ENCODE measurements at places on chromosomes 16 and 17. TPM values are rescaled to one million over a fixed set of nuclear protein-coding genes. Genes with fewer than 3 reads are reported as not detected.

PRSS53 gene
- total RNA-seq = 2.0 TPM

DNA sequence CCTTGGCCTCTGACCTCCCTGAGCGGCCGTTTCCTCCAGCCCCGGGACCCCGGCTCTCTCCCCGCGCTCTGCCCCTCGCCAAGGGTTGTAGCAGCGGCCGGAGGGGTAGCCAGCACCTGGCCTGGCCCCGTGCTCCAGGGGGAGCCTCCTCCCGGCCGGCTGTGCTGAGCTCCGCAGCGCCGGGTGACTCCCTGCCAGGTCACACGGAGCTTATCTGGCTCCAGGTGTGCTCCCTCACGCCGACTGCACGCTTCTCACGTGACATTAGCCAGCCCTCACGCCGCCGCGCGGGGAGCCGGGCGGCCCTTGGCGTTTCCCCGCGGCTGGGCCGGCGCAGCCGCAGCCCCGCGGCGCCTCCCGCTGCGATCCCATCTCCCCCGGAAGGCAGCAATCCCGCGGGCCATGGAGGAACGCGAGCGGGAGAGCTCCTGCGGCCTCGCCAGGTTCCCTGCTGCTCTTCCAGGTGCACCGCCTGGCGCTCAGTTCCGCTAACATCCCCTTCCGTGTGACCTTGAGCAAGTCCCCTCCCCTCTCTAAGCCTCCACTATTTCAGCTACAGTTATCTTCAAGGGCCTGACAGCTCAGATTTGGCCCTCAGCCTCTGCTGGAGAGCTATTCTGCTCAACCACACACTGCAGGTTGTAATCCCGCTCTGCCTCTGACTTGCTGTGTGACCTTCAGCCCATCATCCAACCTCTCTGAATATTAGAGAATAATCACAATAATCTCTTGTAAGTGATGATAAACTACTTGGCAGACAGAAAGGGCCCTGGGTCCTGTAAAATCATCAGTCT, 3.4 kb downstream of the MYO18A start:
- peak; percentile 51 for DNase-seq

DNA sequence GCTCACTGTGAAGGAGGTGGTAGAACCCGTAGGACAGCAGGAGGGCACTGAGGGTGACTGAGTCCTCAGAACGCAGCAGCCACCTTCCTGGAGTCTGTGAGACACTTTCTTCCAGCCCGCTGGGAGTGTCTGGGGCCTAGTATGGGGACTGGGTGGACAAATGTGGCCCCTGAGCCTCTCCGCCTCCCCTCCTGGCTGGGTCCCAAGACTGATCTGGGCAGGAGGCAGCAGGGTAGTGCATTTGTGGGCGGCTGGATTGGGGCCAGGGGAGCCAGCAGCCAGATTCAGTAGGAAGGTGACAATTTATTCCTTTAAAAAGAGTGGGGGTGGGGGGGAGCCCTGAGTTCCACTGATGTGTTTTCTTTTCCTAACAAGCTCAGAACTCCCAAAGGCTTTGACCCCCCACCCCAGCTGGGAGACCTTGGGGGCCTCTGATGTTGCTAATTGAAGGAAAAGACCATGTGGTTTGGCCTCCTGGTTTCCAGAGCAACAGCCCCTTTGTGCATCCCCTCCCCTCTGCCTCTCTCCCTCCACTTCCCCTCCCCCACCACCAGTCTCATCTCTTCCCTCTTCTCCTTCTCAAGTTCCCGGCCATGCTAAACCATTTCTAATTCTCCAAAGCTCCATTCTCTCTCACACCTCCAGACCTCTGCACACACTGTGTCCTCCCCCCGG, 4.4 kb downstream of the CLEC19A start:
- DNase-seq = no peak

GRCh38 chr17:73585583-73585982, 58.7 kb downstream of the SDK2 start:
- no peak for DNase-seq

DNA sequence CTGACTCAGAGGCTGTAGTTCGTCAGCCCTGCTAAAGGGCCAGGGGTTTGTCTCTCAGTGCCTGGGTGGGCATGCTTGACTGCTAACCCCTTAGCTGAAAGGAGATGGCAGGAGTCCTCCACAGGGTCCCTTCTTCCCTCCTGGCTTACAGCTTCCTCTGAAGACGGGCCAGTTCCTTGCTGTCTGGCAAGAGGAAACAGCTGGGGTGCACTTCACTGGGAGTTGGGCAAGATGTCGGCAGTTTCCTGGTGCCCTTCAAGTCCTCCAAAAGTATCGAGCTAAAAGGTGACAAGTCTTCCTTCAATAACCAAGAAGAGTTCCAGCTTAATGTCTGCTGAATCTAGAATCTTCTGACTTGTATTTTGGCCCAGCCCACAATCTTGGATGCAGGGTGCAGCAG, 23.4 kb downstream of the NUP85 start:
- peak; percentile 30 for DNase-seq

VAT1L gene
- 1.4 TPM for total RNA-seq

DNA sequence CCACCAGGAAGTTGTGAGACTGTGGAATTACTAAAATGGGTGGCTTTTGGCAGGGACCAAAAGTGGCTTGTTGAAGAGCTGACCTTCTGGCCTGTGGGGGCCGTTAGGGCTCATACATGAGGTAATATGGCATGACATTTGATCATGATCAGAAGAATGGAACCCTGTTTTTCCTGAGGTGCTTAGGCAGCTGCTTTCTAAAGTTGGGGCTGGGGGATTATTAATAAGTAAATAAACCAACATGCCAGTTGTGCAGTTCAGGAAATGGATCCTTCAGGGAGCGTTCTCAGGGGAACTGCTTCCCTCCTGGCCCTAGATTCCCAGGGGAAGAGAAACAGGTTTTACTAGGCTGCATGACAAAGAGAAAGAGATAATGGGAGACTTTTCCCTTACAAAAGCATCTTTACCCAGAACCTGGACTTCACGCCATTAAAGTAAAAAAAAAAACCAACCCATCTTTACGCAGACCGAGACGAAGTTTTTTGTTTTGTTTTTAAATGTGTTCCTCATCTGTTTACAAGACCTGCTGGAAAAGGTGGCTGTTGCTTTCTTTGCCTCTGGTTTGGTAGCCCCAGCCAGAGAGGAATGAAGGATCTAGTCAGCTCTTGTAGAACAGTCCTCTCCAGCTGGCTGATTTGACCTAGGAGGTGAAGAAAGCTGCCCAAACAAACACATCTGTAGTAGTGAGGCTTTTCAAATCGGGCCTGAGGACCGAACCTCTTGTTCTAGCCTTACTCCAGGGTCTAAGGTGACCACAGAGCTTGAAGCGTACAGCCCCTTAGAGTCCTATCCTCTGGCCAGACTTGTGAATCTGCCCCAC, 22.7 kb downstream of the YPEL2 start:
- no peak for DNase-seq

DNA sequence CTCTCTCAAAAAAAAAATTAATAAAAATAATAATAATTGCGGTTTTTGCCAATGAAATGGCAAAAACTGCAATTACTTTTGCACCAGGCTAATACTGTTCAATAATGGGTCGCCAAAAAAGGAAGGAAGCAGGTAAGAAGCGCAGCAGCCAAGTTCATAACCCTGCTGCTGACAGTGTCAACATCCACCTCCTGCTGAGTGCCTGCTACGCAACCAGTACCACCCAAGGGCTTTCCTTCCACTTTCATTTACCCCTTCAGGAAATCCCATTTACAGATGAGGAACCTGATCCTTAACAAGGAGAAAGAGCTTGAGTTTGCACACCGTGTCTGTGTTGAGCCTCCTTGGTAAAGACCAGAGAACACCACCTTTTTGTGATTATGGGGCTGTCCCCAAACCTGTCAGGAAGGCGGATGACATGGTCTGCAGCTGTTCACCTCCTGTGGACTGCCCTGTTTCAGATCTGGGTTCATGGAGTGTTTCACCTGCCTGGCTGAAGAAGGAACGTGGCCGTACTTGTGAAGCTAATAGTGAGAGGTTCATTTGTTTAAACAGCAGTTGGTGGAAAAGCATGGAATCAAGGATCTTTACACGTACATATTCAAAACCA, 378.0 kb downstream of the SLC39A11 start:
- DNase-seq = no peak

DNA sequence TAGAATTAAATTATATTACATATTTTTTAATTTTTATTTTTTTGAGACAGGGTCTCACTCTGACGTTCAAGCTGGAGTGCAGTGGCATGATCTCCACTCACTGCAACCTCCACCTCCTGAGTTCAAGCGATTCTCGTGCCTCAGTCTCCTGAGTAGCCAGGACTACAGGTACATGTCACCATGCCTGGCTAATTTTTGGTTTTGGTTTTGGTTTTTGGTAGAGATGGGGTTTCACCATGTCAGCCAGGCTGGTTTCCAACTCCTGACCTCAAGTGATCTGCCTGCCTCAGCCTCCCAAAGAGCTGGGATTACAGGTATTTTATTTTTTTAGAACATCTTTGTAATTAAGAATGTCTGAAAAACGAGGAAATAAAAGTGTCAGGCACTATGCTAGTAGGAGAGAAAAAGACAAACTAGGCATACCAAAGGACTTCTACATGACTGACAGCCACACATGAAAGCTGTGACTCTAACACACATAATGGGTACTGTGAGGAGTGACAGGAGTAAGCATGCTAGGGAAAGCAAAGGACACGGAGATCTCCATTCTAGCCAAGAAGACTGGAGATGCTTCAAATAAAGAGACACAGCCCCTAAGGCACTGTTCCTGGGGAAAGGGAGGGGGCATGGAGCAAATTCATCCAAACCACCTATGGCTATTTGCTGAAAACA, 7.3 kb downstream of the GNA13 start:
- no peak for DNase-seq

DNA sequence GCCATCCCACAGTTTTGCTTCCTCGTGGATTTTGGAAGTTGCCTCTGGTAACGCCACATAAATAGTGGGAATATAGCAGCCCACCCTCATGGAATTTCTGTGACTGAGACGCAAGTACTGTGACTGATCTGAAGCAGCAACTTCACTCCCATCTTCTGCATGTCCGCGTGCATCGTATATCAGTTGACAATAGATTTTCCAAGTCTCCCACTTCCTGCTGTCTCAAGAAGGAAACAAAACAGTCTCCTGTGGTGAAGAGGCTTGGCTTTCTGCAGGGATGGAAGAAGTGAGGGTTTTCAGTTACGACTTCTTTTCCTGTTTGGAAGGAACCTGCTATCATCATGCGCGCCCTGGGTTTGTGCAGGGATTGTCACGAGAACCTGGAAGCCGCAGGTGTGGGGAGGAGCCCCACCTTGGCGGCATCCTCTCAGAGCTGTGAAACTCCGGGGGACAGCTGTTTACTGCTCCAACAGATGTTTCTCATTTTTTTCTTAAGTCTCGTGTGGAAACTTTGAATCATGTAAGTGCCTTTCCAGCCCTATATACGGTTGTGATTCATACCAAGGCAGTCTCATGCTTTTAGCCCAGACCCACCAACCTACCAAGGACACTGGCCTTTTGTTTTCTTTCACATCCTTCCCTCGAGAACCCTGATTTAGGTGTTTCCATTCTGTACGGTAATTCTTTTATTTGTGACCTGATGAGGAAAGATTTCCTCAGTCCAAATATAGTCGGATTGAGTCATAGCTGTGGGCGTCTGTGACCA, 57.5 kb downstream of the WIPI1 start:
- peak; percentile 84 for DNase-seq

DNA sequence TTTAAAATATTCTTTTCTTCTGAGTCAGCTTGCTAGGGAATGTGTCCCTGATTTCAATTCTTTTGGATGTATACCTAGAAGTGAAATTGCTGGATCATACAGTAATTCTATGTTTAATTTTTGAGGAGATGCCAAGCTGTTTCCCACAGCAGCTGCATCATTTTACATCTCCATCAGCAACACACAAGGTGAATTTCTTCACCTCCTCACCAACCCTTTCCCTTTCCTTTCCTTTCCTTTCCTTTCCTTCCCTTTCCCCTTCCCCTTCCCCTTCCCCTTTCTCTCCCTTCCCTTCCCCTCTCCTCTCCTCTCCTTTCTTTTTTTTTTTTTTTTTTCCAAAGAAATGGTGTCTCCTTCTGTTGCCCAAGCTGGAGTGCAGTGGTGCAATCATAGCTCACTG, 45.4 kb upstream of the BRD7 start:
- DNase-seq = no peak

KRTAP4-6 gene
- total RNA-seq = 0.19 TPM

- DNase-seq = no peak
Measured at GRCh38 chr17:13209081-13209480, 191.3 kb upstream of the ELAC2 start.

GRCh38 chr17:4475463-4475862, 23.2 kb upstream of the SPNS2 start:
- no peak for DNase-seq

DNA sequence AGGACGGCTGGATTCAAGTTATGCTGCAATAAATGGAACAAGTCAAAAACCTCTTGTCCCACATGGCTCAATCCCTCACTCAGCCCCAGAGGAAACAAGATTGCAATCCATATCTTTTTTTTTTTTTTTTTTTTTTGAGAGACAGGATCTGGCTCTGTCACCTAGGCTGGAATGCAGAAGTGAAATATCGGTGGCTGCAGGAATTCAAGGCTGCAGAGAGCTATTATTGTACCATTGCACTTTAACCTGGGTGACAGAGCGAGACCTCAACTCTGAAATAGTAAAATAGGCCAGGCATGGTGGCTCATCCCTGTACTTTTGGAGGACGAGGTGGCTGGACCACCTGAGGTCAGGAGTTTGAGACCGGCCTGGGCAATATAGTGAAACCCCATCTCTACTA, 2.7 kb upstream of the PDE6G start:
- no peak for DNase-seq

Measured in dermis blood vessel endothelial cell (primary cell).